ENCODE measurements at places on chromosomes 4 and X.
A peak's percentile ranks its signal among the peaks of the same experiment; 100 is the strongest.

DNA sequence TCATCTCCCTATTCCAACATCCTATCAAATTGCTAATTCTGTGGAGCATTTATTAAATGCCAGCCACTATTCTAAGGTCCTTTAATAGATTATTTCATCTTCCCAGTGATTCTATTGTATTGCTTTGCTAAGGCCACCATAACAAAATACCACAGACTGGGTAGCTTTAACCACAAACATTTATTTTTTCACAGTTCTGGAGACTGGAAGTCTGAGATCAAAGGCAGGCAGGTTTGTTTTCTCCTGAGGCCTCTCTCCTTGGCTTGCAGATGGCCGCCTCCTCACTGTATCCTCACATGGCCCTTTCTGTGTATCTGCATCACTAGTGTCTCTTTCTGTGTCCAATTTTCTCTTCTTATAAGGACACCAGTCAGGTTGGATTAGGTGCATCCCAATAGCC, 64.5 kb downstream of the CPE start:
- no peak overlapping the region for H3K4me3 ChIP-seq
- H3K27me3 ChIP-seq = no peaks in the 10 kb centered on the region
- DNase-seq = no peak
- H3K36me3 ChIP-seq = no peaks in the 10 kb centered on the region
- H3K27ac ChIP-seq = no peak overlapping the region
- H3K4me1 ChIP-seq = peaks cover 23% of the 10 kb centered on the region

DNA sequence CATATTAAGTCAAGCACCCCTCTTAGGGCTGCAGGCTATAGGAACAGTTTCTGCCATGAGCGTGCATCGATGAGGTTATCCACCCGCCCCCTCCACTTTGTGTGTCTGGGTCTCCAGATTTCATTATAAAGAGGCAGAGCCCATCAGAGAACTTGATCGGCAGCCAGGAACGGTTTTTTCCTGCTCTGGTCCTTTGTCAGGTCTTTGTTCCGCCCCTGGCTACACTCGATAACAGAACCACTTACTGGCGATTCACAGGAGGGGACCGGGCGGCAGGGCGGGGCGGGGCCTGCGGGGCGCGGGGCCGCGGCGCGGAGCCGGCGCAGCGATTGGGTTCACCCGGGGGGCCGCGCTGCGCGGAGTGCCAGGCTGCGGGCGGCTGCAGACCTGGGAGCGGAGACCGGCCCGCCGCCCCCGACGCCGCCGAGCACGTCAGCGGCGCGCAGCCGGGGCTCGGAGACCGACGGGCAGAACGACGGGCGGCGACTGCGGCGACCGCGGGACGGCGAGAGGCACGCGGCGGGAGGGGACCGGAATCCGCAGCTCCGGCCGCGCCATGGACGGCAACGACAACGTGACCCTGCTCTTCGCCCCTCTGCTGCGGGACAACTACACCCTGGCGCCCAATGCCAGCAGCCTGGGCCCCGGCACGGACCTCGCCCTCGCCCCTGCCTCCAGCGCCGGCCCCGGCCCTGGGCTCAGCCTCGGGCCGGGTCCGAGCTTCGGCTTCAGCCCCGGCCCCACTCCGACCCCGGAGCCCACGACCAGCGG, at the start of gene SLC10A4:
SLC10A4 (plus strand) TSS at position 338 of the 771 bp plus-strand sequence; CDS start at position 557, 219 bp downstream.
- H3K36me3 ChIP-seq = no peaks in the 10 kb centered on the region
- no peak within 1 kb of the TSS for H3K27ac ChIP-seq
- no peaks in the 10 kb centered on the region for H3K4me1 ChIP-seq

GRCh38 chr4:37648084-37648817, 37.9 kb downstream of the RELL1 start:
- H3K27ac ChIP-seq = peak overlapping the region; percentile 54
- peak; percentile 90 for DNase-seq
- H3K4me1 ChIP-seq = peaks cover 21% of the 10 kb centered on the region
- no peaks in the 10 kb centered on the region for H3K27me3 ChIP-seq
- H3K4me3 ChIP-seq = no peak overlapping the region

DNA sequence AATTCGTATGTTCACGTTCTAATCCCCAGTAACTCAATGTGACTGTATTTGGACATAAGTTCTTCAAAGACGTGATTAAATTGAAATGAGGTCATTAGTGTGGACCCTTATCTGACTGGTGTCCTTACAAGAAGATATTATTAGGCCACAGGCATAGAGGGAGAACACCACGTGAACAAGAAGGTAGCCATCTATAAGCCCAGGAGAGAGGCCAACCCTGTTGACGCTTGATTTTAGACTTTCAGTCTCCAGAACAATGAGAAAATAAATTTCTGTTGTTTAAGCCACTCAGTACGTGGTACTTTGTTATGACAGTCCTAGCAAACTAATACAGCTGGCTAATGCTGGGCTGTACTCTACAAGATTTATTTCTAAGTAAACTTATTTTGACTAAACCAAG, 1.5 kb upstream of the EIF1AX start:
- no peak overlapping the region for H3K4me3 ChIP-seq
- H3K27ac ChIP-seq = no peak overlapping the region
- peaks cover 29% of the 10 kb centered on the region for H3K4me1 ChIP-seq
- peaks cover 23% of the 10 kb centered on the region for H3K36me3 ChIP-seq
- DNase-seq = no peak

- peaks cover 20% of the 10 kb centered on the region for H3K4me1 ChIP-seq
- DNase-seq = no peak
- H3K36me3 ChIP-seq = no peaks in the 10 kb centered on the region
- no peak overlapping the region for H3K27ac ChIP-seq
- no peaks in the 10 kb centered on the region for H3K27me3 ChIP-seq
- H3K4me3 ChIP-seq = no peak overlapping the region
Observed at GRCh38 chr4:78766026-78766425, 10.1 kb upstream of the BMP2K start.

DNA sequence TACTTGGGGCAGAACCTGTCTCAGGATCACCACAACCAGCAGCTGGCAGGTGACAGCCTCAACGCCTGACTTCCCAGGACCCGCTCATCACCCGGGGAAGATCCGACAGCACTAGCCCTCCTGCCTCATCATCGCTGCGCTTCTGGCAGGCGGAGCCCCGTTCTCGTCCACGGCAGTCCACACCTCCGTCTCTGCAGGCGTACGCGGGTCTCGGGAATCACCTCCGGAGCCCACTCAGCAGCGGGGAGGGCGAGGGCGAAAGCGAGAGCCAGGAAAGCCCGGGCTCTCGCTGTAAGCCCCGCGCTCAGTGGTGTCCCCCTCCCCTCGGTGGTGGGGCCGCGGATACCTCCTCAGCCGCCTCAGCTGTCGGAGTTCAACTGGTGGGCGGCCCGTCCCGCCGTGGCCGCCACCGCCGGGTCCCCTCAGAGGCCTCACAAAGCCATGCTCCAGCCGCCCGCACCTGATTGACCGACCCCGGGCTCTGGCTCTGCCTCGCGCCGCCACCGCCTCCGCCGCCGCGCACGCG, 518 bp upstream of the CNKSR2 start:
- no peaks in the 10 kb centered on the region for H3K4me1 ChIP-seq
- H3K36me3 ChIP-seq = no peaks in the 10 kb centered on the region
- no peak for DNase-seq
- H3K4me3 ChIP-seq = peak overlapping the region; percentile 66

DNA sequence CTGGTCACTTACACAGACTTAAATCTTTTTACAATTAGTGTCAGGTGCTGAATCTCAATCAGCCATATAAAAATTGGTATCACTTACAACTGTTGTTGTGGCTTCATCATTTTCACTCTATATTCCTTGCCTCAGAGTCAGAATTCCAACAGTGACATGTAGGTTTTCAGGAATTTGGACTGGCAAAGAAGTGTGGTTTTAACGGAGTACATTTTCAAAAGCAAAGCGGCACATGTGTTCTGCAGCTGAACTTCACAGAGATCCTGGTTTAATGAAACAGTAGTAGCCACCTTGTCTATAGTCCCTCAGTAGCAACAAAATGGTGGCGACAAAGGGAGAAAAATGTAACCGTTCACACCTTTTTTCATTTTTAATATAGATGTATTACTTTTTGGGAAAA, 486.6 kb downstream of the FAT4 start:
- H3K27ac ChIP-seq = no peak overlapping the region
- no peaks in the 10 kb centered on the region for H3K36me3 ChIP-seq
- no peak overlapping the region for H3K4me3 ChIP-seq
- no peaks in the 10 kb centered on the region for H3K27me3 ChIP-seq
